ENCODE measurements at places on chromosomes 5 and 9.

- DNase-seq = no peak
Observed at GRCh38 chr9:118209343-118209742, 505.1 kb downstream of the TLR4 start.

DNA sequence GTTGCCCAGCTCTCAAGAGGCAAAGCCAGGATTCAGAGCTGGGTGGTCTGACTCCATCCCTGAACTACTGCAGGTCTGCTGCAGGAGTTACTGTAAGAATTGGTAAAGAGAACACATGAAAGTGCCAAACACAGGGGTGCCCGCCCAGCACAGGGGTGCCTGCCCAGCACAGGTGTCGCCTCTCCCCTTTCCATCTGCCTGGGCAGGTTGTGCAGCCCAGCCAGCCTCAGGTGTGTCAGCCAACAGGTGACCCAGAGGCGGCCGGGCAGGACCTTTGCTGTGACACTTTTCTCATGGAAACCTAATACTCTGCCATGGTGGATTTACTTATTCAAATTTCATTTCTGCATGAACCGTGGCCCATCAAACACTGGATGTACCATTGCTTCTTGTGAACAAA is 289.7 kb upstream of the IRX4 start:
- DNase-seq = no peak

DNA sequence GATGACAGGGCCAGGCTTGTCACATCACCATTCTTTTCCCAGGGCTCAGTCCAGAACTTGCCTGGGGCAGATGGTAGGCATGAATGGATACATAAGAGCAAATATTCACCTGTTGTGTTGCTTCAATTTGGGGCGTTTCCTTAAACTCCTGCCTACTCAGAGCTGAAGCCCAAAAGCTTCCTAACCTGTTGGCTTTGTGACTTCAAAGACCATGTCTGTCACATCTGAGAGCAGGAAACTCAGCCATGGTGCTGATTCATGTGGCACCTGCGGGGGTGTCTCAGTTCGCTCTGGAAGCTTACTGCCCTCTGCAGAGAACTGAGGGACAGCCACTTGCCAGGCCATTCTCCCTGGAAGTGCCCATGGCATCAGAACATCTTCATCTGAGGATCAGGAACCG is 246.6 kb downstream of the HSPA4 start:
- no peak for DNase-seq

- DNase-seq = no peak
Observed at GRCh38 chr9:78698371-78698770, 401.4 kb downstream of the PSAT1 start.

- DNase-seq = no peak
Observed at GRCh38 chr5:156641686-156642085, 208.4 kb upstream of the PPP1R2B start.

DNA sequence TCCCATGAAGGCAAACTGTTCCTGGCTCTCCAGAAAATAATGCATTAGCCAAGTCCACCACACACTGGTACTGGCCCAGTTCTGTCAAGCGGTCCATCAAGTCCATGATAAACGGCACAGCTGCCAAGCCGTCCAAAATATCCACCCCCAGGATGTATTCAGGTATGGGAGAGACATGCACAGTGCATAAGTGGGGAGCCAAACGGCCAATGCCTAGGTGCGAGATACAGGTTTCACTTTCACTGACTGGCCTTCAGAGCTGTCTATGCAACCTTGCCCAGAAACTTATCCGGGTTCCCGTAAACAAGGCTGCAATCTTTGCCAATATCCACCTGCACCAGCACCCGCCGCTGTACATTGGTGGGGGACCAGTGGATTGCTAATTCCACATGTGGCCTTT is 795.8 kb downstream of the EFNA5 start:
- no peak for DNase-seq

DNA sequence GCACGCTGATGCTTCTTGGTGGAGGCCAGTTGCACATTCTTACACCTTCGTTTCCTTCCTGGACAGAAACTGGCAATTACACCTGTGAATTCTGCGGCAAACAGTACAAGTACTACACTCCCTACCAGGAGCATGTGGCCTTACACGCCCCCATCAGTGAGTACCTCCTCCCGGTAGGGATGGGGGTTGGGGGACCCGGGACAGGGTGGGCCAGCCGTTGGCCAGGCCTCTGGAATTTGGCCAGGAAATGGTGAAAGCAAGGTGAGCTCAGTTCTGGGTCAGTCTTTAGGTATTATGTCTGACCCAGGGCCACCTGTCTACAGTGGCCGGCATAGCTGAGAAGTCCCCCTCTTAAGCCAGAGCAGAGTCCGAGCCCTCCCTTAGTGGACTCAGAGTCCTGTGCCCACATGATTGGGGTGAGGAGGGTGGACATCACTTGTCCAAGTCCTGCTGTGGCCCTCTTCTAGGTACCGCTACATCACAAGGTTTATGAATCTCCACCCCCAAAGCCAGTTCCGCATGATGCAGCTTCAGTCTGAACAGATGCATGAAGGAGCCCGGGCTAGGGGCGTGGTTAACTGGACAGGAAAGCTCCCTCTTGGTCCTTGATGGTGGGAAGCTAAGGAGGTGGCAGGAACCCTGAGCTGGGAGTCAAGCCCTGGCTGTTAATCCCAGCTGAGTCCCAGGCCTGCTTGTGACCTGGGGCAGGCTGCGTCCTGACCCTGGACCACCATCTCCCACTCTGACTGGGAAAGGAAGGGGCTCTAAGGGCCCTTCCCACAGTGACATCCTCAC is 61.3 kb downstream of the AMBP start:
- DNase-seq = no peak

DNA sequence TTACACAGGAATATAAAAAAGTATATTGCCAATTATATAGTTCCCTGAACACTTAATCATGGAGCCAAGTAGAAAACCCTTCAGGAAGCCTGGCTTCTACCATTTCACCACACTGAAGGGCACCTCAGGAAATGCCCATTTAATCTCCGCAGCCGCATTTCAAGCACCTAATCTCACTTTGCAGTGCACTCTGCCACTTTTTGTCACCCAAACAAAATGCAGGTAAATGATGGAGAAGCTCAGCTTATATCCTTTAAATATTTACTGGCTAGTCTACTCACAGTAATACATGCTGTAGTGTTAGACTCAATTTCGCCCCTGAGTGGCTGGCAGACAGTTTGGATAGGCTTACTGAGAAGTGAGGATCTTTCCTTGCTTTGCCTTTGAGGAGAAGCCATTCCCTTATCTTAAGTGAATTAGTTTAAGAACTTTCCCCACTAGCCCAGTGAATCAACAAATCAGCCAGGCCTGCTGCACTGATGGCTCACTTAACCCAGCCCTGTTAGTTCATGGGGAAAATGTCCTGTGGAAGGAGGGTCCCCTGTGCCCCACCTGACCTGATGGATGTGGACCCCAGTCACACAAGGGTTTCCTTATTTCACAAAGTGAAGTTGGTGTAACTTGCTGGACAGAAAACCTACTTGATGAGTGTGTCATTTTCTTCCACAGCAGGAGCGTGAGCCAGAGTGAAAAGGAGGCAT is 209.7 kb downstream of the CAAP1 start:
- no peak for DNase-seq

- no peak for DNase-seq
Observed at GRCh38 chr9:77450085-77450475, 198.0 kb downstream of the GNA14 start.

Measured in choroid plexus epithelial cell (primary cell).